Fibroblast of lung (primary cell): ENCODE measurements at places on chromosomes 5 and 9. TPM values are rescaled to one million over a fixed set of nuclear protein-coding genes. Genes with fewer than 3 reads are reported as not detected.

The CDH9 gene
- not detected in 2 replicates for total RNA-seq

The BARHL1 gene
- total RNA-seq = not detected in 2 replicates

The LRRC26 gene
- total RNA-seq = not detected in 2 replicates

The KLF4 gene
- 22.9 and 32.7 TPM in 2 replicates for total RNA-seq
